NCI-H1105 treated with DMSO at 0.1 percent for 48 hours (cell line): ENCODE measurements at places on chromosomes 4 and X.

GRCh38 chrX:45801554-45801953 lies 600.9 kb upstream of the DIPK2B start:
- peak; percentile 14 for DNase-seq

GRCh38 chr4:3168029-3168428 lies 80.9 kb upstream of the MSANTD1 start:
- no peak for DNase-seq

GRCh38 chr4:632926-633325 lies 7.6 kb downstream of the PDE6B start:
- DNase-seq: no peak

- peak; percentile 57 for DNase-seq
Measured at GRCh38 chrX:70433848-70434351, 10.7 kb upstream of the DLG3 start.

GRCh38 chr4:125770814-125771398 lies 456.2 kb downstream of the FAT4 start:
- no peak for DNase-seq

GRCh38 chr4:32161392-32161791 lies 1441.2 kb downstream of the PCDH7 start:
- DNase-seq: no peak

- no peak for DNase-seq
Measured at GRCh38 chr4:18980516-18981233, 959.1 kb upstream of the LCORL start.

- peak; percentile 35 for DNase-seq
Measured at GRCh38 chrX:65581661-65582339, 47.2 kb upstream of the LAS1L start.

- DNase-seq: peak; percentile 16
Measured at GRCh38 chr4:8594097-8595038, 1.8 kb downstream of the CPZ start.
